ENCODE measurements at places on chromosomes 7 and 10. TPM values are rescaled to one million over a fixed set of nuclear protein-coding genes. Genes with fewer than 3 reads are reported as not detected.

GRCh38 chr7:15593382-15593781 is 31.6 kb upstream of the AGMO start:
- no peak for DNase-seq

DNA sequence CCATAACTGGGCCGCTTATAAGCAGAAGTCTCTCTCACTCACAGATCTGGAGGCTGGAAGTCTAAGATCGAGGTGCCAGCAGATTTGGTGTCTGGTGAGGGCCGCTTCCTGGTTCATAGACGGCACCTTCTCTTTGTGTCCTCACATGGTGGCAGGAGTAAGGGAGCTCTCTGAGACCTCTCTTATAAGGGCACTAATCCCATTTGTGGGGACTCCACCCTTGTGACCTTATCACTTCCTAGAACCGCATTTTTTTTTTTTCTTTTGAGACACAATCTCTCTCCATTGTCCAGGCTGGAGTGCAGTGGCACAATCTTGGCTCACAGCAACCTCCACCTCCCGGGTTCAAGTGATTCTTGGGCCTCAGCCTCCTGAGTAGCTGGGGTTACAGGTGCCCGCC is 8.1 kb downstream of the FBH1 start:
- DNase-seq, result no peak

- DNase-seq, result no peak
Measured at GRCh38 chr7:376306-377079, 86.5 kb downstream of the FOXL3 start.

DNA sequence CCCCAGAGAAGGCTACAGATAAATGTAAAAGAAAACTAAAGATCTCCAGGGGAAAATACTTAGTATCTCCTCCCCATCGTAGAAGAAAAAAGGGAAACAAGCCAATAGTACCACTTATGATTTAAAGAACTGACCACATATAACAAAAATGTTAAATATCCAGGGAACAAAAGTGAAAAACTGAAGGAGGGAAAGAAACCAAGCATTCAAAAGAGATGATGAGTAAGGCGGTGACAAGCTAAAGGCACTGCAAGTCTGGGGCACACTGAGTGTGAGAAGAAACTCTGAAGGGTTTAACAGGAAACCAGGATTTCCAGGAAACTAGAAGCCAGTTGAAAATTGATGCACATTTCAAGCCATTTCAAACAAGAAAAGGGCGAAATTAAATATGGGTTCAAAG is 226.3 kb downstream of the AHR start:
- no peak for DNase-seq

- DNase-seq, result no peak
Measured at GRCh38 chr10:86387178-86387794, 20.7 kb upstream of the GRID1 start.

DNA sequence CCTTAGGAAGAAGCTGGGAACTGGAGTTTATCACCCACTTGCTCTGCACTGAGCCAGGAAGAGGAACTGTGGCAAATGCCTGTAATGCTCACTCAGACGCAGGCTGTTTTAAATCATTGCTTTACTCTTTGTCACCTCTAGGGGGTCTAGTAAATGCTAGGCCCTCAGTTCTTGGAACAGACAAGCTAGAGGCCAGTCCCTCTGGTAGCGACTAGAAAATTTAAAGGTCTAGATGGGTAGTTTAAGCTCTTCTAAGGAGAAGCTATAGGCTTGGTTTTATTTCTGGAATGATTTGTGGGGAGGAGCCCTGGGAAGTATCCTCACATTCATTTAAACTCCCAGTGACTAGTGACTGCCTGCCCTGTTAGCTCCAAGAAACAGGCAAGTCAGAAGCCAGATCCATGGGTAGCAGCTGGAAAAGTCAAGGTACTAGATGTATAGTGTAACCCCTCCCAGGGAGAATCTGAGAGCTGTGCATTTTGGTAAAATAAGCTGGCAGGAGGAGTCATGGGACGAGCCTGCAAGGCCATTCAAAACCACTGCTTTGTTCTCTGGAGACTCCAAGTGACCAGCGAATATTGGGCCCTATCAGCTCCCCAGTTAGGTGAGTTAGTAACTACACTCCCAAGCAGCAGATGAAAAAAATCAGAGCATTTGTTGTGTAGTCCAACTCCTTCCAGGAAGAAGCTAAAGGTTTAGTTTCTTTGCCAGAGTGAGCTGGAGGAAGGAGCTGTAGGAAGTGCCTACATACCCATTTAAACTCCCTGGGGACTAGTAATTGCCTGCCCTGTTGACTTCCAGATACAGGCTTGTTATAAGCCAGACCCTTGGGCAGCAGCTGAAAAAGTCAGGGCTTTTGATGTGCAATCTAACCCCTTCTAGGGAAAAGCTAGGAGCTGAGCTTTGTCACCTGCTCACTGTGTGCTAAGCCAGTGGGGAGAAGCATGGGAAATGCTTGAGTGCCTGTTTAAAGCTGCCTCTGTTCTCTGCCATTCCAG is 68.9 kb downstream of the DYNC1I1 start:
- no peak for DNase-seq

DNA sequence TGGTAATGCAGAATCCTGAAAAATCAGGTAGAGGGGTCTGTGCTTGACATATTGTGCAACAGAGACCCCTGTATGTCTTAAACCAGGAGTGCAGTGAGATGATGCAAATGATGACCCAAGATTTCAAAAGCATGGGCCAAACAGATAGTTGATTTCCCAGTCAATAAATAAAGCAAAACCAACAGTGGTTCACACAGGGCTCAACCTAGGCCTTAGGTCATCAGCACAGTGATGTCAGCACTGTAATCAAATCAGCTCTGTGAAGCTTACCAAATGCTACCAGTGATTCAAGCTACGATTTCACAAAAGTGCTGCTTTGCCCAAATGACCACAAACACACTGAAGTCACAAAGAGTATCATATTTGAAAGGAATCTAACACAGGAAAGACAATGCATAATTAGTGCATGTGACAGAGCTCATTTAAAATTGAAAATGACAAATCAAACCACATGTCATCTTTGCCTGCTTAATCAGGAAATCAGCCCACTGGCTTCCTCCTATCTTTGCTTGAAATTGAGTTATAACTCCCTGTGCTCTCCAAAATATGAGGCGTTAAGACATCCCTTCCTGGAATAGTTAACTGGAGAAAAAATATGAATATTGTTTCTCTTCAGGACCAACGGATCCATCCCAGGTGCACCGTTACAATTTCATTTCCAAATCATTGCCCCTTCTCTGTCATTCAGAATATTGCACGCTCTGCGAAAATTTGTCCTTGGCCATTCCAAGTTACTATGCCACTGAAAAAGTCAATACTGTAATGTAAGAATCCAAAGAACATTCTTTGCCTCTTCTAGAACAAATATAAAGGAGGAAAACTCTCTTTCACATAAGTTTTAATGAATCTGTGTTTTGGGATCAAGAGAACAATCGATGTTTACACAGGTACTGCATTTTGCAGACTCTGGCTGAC is 41.9 kb upstream of the ASL start:
- no peak for DNase-seq

DNA sequence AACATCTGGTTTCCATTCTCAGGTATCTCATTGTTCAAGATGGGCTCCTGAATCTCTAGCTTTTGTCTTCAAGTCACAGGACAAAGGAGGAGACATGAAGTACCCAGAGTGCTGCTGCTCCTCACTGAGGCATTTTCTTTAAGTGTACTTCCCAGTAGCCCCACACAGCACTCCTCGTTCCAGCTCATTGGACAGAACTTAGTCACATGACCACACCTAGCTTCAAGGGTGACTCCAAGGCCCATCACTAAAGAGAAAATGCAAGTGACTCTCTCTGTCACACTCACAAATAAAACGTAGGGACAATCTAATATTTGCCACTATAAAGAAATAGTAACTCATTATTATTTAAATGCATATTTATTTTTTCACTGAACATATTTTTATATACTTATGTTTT is 58.3 kb upstream of the NEUROD6 start:
- DNase-seq, result no peak

- DNase-seq, result no peak
Measured at GRCh38 chr7:91463330-91463729, 199.1 kb downstream of the FZD1 start.

DNA sequence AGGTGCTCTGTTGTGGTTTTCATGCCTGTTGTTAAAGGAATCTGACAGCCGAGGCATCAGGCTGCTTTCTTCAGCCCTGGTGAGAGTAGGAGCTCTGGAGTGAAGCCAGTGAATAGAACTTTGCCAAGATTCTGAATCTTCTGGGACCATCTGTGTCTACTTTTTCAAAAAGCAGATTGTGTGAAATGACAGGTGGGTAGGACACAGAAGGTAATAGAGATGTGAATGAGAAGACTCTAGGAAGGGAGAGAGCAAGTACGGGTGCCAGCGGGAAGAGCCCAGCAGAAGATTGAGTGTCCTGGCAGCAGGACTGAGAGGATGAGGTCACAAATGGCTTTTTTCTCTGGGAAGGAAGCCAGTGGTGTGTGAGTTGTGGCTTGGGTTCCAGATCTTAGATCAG is 429.2 kb downstream of the SDK1 start:
- no peak for DNase-seq

DNA sequence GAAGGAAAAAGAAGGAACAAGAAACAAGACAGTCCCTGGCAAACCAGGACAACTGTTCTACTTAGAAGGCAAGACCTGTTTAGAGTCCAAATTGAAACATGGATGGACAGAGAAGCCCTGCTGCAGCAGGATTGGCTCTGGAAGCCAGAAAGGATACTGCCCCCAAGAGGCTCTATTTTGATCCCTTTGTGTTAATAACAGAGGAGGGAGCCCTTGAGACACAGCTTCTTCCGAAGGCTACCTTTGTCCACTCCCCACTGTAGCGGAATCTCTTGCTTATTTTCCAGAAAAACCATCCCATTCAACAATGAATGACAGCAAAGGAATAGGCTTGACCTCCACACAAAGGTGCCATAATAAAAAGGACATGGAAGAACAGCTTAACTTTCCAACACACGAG is 120.3 kb upstream of the FOXK1 start:
- no peak for DNase-seq

DNA sequence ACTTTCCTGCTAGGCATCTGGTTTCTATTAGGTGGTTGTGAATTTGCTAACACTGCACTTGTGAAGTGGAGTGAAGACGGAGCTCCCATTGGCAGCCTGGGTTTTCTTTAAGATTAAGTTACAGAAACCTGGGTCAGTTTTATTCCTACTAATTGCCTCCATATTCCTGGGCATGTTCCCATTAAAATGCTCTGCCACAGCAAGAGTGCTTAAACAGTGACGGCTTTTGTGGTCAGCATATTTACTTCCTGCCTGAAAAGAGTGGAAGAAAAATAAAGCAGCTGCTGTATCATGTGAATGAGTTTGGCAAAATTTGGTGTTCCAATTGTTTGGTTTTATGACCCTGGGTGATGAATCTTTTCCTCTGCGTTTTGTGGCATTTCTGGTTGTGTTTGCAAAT is 96.9 kb upstream of the PLXDC2 start:
- DNase-seq, result no peak

DNA sequence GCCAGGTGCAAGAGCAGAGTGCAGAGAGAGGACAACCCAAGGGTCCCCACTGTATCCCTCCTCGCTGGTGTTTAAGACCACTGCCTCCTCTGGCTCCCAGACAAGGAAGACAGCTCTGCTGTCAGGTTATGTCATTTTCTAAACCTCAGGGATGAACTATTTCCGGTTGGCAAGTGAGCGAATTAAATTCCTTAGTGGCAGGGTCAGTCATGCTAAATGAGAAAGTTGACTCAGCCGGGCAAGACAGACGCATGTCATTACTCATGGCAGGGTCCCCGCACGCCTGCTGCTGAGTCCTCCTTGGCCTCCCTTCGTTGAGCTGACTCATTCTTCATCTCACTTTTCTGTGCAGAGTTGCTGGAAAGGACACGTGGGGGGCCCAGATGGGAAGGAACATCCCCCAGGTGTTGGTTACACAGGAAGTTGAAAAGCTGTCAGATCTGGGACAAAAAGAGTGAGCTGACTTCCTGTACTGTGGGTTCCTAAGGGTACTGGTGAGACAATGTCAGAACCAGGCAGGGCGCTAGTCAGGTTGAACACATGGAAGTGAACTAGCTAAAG is 47.1 kb upstream of the UCN3 start:
- no peak for DNase-seq

GRCh38 chr7:128099204-128099671 is 68.0 kb upstream of the LRRC4 start:
- no peak for DNase-seq

DNA sequence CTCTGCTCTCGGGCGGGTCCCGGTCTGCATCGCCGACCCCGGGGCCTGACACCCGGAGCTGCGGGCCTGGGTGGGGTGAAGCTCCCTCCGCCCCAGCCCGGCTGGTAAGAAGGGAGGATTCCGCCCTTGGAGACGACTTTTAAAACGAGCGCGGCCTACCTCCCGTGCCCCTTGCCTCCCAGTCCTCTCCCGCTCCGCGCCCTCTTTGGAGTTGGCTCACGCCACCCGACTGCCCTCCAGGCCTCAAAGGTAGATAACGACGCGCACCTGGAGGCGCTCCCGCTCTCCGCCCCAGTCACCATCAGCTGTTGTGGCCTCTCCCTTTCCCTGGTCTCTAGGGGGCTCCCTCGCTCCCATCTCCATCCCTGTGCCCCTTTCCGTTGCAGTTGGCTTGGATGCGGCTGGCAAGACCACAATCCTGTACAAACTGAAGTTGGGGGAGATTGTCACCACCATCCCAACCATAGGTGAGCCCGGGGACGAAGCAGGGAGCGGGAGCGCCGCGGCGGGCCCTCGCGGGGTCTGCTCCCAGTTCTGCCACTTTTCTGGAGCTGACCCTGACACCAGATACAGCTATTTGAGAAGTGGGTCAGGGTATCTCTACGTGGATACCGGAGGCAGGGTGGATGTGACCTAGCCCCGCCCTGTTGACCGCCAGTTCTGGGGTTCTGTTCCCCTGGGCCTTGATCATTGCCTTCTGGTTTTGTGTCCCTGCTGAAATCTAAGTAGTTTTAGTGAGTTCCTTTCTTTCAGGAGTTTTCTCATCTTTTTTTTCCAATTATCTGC is 679 bp downstream of the ARF5 start:
- DNase-seq, result peak; percentile 45

- peak; percentile 91 for DNase-seq
Measured at GRCh38 chr7:35037526-35038341, 449 bp upstream of the DPY19L1 start.

DNA sequence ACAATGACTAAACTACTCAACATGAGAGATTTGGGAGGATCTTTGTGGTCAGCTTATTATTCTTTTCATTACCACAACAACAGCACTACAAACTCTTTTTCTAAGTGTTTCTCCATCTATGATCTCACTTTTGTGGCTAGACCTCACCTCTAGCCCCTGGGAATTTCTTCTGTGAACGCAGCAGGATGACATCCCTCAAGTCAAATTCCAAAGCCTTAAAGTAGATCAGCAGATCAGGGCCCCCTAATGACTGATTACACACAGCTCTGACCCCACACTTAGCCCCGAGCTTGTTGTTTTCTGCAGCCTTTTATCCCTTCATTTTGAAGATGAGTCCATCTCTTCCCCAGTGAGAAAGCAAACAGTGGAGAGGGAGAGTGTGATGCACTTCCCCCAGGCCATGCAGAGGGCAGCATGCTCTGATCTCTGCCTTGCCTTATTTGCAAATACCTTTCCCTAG is 27.3 kb downstream of the TFAM start:
- DNase-seq, result no peak

The SEMA3E gene
- 0.32 TPM for total RNA-seq

The SPOCK2 gene
- total RNA-seq, result 9.7 TPM

The OR2A12 gene
- total RNA-seq, result not detected

The HTR5A gene
- not detected for total RNA-seq

The OR2A1 gene
- total RNA-seq, result not detected

The CARD11 gene
- total RNA-seq, result 0.30 TPM

The NEUROG3 gene
- not detected for total RNA-seq

The GDF10 gene
- 0.12 TPM for total RNA-seq

The AASS gene
- total RNA-seq, result 32.7 TPM

The ERV3-1 gene
- 4.6 TPM for total RNA-seq

The WDFY4 gene
- total RNA-seq, result 0.85 TPM

The GNGT1 gene
- not detected for total RNA-seq

All from heart right ventricle (tissue), 16 donors.